ENCODE measurements at places on chromosomes 1 and 21.

GRCh38 chr1:154223621-154224020, 2.9 kb downstream of the UBAP2L start:
- DNase-seq = no peak

GRCh38 chr1:111201275-111202090, 1.0 kb upstream of the DENND2D start:
- DNase-seq = no peak

GRCh38 chr1:11080931-11081330, 18.7 kb downstream of the EXOSC10 start:
- no peak for DNase-seq

GRCh38 chr1:73475316-73475870, 722.6 kb downstream of the LRRIQ3 start:
- DNase-seq = no peak

DNA sequence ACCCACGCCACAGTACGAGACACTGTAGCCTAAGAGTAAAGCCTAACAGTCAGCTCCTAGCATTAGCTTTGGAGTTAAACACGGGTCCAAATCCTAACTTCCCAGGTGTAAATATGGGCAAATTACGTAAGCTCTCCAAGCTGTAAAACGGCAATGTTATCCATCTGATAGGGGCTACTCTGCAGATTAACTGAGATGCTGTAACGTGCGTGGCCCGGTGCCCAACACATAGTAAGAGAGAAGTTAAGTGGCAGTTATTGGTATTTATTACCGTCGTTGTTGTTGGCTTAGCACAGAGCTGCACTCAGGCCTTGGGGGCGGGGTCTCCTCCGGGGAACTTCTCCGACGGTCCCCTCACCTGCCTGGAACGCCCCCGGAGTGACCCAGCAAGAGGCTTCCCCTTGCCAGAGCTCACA, 457 bp downstream of the TRAPPC3 start:
- DNase-seq = no peak

DNA sequence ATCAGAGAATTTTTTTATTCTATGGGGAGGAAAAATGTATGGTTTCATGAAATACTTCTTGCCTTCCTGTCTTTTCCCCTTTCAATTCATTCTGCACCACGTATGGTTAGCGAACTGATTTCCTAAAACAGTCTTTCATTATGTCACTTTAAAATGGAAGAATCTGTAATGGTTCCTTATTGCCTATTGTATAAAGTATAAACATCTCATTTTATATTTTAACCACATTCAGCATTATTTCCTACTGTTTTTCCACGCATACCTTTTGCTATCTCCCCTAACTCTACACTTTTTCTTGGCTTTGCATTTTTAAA, 232.3 kb upstream of the B3GALT2 start:
- DNase-seq = no peak

DNA sequence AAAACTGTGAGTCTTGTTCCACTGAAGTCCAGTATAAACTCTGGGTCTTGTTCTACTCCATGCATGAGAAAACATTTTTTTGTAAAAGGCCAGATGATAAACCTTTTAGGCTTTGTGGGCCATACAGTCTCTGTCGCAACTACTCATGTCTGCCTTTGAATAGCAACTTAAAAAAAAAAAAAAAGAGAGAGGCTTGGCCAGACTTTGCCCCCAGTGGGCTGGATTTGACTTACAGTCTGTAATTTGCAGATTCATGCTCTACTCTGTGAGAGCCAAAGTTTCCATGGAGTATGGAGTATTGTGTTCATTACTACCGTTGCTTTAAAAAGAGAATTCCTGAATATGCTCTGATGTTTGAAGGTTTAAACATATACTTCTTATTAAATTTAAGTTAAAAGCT, 654.9 kb upstream of the PKN2 start:
- no peak for DNase-seq

DNA sequence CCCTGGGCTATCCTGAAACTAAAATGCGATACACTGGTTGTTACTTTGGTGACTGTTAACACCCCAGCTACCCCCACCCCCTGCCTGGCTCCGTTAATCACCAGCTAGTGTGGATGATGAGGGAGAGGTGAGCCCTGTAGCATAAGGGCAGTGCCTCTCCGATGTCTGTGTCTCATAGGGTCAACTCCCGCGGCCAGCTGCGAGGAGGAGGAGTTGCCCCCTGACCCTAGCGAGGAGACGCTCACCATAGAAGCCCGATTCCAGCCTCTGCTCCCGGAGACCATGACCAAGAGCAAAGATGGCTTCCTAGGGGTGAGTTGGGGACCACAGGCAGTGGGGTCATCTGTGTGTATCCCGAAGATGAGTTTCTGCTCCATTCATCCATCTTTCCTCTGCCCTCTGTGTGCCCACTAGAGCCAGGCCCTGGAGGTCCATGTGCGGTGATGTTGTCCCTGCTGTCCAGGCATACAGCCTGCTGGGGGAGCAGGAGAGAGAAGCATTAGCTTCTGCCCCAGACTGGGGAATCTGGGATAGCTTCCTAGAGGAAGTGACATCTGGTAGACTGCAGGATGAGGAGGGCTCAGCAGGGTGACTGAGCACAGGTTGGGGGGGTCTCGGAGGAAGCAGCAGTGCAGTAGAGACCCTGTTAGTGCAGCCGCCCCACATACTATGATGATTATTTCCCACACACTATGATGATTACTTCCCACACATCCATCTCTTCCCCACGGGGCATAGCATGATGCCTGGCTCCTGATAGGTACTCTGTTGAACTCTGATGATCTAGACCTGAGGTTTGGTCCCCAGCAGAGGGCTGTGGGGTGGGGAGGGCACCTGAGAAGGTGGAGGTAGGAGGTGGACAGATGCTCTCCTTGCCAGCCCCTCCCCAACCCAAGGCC, 5.2 kb downstream of the SELENON start:
- DNase-seq = no peak

DNA sequence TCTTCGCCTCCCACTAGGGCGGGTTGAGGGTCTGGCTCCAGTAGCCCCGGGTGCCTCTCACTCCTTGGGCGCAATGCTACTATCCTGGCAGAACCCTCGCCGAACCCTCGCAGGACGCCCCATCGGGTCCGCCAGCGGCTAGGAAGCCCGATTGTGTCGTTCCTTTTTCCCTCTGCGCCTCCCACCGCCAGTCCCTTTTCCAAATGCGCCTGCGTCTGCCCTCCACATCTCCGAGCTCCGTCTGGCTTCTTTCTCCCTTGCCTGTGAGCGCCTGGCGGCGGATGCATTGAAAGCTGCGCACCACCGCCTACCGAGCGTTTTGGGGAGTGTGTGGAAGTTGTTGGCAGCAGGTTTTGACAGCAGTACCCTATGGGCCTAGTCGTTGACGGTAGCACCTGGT, 1.0 kb upstream of the DIRAS3 start:
- DNase-seq = no peak
